ENCODE measurements at places on chromosomes 6 and 20.

- DNase-seq = no peak
These were observed 4.9 kb upstream of the ADA start for GRCh38 chr20:44656448-44656847.

- no peak for DNase-seq
These were observed 54.9 kb downstream of the TENT5A start for GRCh38 chr6:81697559-81697958.

GRCh38 chr6:15561447-15562199 is 101.2 kb downstream of the DTNBP1 start:
- DNase-seq = no peak

- peak; percentile 69 for DNase-seq
These were observed 930.3 kb downstream of the QKI start for GRCh38 chr6:164344801-164345291.

- no peak for DNase-seq
These were observed 359.2 kb downstream of the CDKAL1 start for GRCh38 chr6:20893412-20893811.

DNA sequence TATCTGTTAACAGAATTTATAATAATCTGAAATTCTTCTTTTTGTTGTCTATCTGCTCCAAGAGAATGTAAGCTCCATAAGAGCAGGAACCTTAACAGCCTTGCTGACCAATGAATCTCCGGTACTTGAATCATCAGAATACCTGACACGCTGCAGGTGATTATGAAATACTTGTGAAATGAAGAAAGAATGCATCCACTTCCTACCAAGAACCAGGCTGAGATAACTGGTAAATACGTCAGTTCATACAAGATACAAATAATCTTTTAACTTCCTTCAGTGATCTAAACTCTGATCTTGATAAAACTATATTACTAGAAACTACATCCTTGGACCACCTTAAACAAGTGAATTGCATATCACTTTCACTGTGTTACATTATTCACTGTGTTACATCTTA is 116.2 kb downstream of the MAP3K5 start:
- no peak for DNase-seq

DNA sequence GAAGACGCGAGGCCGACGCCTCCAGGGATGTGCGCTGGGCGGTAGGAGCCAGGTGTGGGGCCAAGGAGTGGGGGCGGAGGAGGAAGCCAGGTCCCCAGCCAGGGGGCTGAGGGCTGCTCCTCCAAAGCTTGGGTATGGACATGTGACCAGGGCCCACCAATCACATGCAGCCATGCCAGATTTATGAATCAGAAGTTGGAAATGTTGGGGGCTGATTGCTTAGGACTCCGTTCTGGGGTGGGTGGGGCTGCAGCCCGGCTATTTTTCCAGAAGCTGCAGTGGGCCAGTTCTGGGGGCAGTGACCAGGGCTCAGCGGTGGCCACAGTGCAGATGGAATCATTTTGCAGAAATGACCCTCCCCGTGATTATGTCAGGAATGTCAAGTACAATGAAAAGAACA is 96.0 kb downstream of the CEBPB start:
- peak; percentile 86 for DNase-seq

GRCh38 chr6:137754866-137755265 is 112.2 kb upstream of the TNFAIP3 start:
- no peak for DNase-seq

GRCh38 chr20:57676589-57677583 is 32.9 kb downstream of the PMEPA1 start:
- no peak for DNase-seq

GRCh38 chr6:13262302-13263230 is 65.8 kb downstream of the TBC1D7 start:
- DNase-seq = no peak

DNA sequence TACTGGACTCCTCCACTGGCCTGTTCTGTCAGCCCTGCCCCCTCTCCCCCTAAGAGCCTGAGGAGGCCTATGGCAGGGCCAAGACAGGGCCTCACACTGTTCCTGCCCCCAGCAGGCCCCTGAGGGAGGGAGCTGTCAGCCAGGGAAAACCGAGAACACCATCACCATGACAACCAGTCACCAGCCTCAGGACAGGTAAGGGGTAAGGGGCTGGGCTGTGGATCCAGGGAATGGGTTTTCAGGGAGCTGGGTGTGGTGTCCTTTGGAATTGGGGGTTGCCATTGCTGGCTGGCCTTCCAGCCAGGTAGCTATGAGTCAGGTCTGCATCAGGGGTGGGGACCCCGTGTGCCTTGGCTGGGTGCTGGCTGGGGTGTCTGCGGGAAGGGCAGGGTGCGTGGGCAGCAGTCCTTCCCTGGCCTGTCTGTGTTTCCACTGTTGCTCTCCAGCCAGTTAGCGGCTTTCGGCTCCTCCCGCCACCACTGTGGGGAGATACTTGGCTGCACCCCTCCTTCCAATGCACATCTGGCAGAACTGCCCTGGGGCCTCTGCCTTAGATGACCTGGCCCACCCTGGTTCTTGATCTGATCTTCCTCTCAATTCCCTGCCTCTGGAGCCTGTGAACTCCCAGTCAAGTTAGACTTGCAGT is 3.9 kb downstream of the SLC29A1 start:
- peak; percentile 49 for DNase-seq

- no peak for DNase-seq
These were observed 17.3 kb upstream of the SNRPB2 start for GRCh38 chr20:16712511-16712947.

- no peak for DNase-seq
These were observed 181.0 kb downstream of the MTFR2 start for GRCh38 chr6:136069119-136069518.
